ENCODE measurements at places on chromosomes 2 and 18. TPM values are rescaled to one million over a fixed set of nuclear protein-coding genes. Genes with fewer than 3 reads are reported as not detected.

DNA sequence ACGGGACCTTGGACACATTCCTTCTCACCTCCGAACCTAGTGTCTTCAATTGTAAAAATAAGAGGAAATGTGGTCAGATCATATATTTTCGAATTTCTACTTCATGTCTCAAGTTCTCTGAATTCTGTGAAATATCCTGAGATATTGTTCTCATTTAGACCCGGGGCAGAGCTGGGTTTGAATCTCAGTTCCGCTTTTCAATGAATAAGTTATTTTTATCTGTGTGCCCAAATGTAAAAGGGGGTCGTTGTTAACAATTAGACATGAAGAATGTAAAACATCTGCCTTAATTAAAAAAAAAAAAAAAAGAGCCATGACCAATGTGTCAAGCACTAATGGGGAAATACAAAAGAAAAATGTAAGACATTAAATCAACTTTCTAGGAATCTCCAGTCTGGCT, 48.9 kb upstream of the BCL11A start:
- DNase-seq, result no peak

DNA sequence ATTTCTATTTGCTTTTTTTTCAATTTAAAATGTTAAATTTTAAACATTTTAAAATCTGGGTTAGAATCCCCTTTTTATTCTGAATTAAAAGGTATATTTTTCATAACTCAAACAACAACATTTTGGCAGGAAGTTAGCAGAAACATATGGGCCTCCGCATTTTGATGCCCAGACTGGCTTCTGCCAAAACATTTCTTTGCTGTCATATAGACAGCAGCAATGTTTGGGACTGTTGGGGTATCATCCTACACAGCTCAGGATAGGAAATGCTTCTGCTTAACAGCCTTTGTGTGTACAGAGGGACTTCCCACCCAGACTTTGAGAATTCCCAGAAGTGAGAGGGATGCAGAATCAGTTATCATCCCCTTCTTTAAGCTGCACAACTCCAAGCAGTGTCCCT, 155.4 kb upstream of the PARD3B start:
- no peak for DNase-seq

DNA sequence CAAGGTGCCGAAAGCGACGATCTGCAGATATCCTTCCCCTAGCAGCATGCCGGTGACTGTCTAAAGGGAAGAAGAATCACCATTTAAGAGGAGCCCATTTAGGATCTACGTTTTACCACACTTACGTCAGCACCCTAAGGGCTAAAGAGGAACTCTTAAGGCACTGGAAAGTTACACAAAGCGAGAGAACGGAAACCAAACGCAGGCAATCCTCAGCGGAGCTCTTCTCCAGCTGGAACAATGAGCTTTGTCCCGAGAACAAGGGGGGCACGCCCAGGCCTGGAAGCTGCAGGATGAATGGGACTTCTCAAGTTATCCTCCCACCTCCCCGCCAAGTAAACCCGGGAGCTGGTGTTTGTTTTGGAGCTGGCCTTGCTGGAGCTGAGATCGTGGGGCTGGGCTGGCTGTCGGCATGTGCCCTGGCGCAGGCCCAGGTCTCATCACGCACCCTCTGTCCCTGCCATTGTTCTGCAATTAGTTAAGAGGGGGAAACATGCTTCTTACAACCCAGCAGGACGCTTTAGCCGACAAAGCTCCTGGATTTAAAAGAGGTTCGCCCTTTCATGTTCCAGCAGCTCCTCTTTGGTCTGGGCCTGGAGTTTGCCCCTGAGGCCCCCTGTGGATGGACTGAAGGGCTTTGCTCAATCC, 36.4 kb downstream of the PXDN start:
- peak; percentile 87 for DNase-seq

DNA sequence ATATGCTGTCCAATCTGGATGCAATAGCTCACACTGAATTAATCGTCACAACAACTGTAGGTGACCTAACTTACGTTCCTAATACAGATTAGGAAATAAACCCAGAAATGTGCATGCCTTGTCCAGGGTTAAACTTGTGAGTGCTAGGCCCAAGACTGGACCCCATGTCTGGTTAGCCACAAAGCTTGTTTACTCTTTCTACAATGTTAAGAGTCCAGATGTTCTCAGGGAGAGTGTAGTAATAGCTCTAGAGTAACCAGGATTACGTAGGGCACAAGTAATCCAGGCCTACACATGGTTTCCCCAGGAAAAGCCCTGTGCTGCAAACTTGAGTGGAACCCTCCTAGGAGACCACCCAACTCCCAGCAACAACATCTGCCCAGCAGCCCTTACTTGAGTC, 26.2 kb downstream of the TRIB2 start:
- DNase-seq, result no peak

DNA sequence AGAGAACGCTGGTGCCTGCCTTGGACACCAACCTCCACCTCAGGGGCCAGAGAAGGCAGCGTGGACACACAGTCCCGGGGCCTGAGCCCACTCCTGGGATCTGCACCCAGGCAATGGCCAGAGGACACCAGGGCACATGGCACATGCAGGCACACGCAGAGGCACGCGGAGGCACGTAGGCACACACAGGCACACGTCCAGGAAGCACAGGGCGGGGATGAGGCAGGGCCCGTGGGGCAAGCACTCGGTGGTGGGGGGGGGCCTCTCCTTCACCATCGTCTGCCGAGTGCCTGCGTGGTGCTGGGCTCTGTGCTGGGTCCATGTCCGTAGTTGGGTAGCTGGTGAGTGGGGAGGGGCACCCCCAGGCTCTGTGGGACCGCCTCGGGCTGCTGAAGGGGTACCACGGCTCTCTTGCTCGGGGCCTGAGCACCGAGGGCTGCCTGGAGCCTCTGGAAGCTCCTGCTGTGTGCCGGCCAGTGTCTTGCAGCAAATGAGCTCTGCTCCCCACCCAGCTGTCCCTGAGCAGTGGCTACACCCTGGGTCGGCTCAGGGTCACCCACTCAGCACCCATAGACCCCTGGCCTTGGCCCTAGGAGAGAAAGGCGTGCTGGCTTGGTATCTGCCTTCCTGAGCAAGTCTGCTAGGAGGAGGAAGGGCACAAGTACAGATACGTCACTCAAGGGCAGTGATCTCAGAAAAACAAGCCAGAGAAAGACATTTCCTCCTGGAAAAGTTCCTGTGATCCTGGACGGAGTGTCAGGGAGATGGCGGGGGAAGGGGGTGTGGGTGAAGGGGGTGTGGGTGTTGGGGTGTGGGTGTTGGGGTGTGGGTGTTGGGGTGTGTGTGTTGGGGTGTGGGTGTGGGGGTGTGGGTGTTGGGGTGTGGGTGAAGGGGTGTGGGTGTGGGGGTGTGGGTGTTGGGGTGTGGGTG, 26.4 kb downstream of the RTP5 start:
- peak; percentile 52 for DNase-seq

GRCh38 chr2:65434592-65435241, 2.3 kb upstream of the SPRED2 start:
- DNase-seq, result no peak

DNA sequence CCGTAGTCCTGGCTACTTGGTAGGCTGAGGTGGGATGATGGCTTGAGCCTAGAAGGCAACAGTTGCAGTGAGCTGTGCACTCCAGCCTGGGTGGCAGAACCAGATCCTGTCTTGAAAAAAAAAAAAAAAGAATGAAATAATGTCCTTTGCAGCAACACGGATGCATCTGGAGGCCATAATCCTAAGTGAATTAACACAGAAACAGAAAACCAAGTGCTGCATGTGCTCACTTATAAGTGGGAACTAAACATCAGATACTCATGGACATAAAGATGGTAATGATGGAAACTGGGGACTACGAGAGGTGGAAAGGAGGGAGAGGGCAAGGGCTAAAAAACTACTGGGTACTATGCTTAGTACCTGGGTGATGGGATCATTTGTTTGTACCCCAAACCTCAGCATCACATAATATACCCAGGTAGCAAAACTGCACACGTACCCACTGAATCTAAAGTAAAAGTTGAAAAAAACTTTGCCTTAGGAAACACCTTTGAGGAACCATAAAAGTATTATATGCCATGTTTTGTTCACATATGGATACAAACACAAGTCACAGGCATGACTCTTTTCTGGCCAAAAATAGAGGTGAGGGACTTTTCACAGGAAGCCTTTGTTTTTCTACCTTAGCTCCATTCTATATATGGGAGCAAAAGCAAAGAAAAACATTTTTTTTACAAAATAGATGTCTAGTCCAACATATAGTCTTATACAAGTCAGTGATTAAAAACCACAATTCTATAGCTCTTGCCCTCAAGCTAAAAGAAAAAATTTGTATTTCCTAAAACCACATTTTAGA, 36.6 kb downstream of the GPR155 start:
- no peak for DNase-seq

GRCh38 chr2:67689651-67690050, 292.5 kb downstream of the ETAA1 start:
- DNase-seq, result no peak

DNA sequence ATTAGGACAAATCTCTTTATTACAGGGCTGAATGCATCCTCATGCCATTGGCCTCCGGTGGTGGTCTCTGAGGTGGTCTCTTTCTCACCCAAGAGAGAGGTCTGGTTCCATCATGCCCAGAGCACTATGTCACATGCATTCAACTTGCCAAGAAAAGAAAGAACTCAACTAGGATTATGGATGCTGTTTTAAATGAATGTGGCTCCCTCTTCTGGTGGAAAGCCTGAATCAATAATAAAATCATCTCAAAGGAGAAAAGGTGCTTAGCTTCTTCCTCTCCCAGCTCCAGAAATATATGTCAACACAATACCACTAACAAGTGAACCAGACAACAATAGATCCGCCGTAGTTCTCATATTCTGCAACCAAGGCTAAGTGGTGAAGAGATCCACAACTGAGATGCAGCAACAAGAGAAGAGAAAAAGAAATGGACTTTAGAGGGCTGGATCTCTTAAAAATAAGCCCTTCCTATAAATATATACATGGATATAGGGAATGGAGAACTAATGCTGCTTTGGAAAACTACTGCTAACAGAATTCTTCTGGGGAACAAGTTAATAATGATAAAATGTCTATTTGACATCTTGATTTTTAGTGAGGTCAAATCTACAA, 396.8 kb downstream of the NCKAP5 start:
- DNase-seq, result peak; percentile 72

DNA sequence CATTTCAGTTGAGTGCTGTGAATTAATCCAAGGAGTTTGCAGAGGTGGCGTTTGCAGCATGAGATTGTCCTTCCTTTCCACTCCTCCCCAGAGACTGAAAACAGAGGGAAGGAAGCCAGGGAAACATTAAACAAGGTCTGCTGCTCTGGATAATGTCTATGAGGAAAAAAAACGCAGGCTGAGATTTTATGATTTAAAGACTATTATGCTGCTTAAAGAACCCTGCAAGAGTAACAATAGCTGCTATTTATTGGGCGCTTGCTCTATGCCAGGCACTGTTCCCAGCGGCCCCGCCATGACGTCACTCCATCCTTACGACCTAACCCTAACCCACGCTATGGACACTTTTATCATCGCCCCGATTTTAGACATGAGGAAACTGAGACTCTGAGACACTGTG, 222.4 kb downstream of the BCL2 start:
- DNase-seq, result no peak

DNA sequence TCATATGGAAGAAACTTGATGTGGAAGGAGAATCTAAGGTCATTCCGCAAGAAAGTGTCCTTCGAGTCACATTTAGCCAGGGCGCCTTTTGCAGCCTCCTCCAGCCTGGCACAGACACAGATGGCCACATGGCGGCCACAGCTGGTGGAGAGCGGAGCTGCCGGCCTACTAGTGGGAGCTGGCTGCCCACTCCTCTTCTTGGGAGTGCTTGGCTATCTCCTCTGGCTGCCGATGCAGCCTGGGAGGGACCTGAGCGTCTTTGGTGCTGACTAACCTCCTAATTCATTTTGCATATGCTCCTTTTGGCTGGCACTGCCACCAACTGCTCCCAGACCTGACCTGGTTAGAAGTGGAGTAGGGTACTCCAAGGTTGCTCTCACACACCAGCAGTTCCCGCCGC, 199.3 kb upstream of the MYT1L start:
- DNase-seq, result no peak

DNA sequence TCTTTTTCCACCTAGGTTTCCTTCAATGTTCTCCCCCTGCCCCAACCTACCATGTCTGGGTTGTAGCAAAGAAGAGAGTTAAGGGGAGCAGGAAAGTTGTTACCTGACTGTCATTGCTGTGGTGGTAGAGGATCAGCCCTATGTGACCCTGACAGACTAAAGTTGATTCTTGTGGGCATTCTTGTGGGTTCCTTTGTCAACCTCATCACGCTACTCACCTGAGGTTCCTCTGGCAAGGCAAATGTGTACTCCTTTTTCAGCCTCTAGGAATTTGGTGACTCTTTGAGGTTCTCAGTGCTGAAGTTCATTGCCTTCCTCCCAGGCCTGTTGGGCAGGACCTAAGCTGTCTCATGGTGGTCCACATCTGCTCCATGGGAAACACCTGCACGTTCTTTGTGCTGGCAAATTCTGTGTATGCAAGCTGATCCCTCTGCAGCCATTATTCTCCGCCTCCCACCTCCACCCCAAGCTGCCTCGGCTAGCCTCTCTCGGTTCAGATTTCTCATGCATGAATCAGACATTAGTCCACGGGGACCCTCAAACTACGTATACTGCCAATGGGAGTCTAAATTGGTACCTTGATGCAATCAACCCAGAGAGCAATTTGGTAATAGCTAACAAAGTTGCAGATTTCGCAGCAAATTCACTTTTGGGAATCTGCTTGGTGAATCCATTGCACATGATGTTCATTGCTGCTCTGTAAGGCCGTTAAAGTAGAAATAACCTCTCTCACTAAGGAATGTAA, 1.5 kb upstream of the GMCL1 start:
- no peak for DNase-seq

DNA sequence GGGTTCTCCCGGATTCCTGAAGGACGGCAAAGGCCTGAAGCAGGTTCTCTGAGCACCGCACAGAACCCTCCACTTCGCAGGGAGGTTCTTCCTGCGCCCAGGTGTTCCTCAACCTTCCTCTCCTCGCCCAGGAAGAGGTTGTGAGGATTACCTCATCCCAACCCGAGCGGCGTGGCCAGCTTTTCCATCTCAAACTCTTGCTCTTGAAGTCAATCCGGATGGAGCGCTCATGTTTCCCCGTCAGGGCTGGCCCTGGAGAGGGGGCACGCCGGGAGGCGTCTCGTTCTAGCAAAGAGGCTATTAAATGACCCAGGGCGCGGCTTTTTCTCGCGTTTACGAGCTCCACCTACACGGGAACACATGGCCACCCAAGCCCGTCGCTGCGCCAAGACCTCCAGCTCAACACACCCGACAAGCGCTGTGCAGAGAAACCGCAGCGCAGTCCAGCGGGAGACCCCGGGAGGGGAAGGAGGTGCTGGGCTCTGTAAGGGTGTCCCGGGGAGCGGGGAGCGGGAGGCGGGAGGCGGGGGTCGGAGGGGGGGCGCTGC, 540 bp upstream of the RAB10 start:
- DNase-seq, result no peak

SPDYA gene
- polyA plus RNA-seq, result 3.2 TPM

ANKRD30B gene
- polyA plus RNA-seq, result not detected

GATA6 gene
- 1.2 TPM for polyA plus RNA-seq

KCNJ13 gene
- not detected for polyA plus RNA-seq

ITPRIPL1 gene
- polyA plus RNA-seq, result 4.1 TPM
